ENCODE measurements at places on chromosomes 16 and 17. TPM values are rescaled to one million over a fixed set of nuclear protein-coding genes. Genes with fewer than 3 reads are reported as not detected.

DNA sequence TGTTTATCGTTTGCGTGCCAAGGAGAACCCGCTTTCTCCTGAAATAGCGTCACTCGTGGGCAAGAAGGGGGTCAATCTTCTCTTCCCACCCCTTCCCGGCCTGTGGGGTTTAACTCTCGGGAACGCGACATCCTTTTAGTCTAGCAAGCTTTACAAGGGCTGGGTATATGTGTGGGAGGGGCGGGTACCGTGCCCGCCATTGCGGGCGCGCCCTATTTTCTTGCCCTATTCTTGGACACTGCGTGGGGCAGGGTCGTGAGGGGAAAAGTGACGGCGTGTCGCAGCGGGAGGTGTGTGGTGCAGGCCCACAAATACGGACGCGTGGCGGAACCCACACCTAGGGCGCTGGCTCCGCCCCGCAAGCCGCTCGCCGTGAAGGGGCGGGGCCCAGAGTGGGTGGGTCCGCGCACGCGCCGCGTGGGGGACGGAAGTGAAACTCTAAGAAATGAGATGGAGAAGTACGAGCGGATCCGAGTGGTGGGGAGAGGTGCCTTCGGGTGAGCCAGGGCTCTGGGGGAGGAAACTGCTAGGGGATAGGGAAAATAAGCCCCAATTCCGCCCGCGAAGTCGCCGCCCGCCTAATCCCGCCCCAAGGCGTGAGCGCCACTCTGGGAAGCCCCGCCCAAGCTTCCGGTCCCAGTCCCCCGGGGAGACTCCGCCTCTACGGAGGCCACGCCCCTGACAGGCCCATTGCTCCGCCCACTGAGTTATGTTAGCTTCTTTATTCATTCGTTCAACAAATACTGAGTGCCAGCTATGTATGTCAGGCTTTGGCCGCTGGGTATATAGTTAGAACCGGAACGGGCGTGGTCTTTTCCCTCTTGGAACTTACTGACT, at the start of gene NEK8:
NEK8 (plus strand) TSS at position 425 of the 837 bp plus-strand sequence; CDS start at position 451, 26 bp downstream.
- H3K27ac ChIP-seq: peak within 1 kb of the TSS; percentile 98
- H3K4me3 ChIP-seq: peak within 1 kb of the TSS; percentile 97
- H3K36me3 ChIP-seq: peaks cover 18% of the 10 kb centered on the region
- peaks cover 58% of the 10 kb centered on the region for H3K4me1 ChIP-seq
- peak; percentile 95 for DNase-seq
- no peaks in the 10 kb centered on the region for H3K27me3 ChIP-seq

The BMERB1 gene
- total RNA-seq: 16.0 TPM

DNA sequence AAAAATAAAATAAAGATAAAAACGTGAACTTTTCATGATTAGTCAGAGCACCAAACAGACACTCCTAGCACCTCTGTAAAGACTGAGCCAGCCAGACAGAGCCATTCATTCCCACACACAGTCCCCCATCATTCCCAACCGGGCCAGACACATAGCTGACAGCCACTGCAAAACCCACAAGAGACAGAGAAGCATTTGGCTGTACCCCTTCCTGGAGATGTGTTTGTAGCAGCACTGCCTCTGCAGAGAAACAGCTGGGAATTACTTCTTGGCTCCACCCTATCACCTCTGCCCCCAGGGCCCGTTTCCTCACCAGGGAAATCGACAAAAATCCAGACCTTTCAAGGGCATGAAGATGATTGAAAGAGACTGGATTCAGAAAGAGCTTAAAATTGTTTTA, 46.4 kb downstream of the MYH11 start:
- no peak for DNase-seq
- no peak overlapping the region for H3K27ac ChIP-seq
- peaks cover 8% of the 10 kb centered on the region for H3K27me3 ChIP-seq
- no peaks in the 10 kb centered on the region for H3K36me3 ChIP-seq
- H3K4me3 ChIP-seq: no peak overlapping the region

GRCh38 chr16:19132898-19133297, 19.1 kb downstream of the ITPRIPL2 start:
- peaks cover 37% of the 10 kb centered on the region for H3K4me1 ChIP-seq
- no peak overlapping the region for H3K4me3 ChIP-seq
- peaks cover 4% of the 10 kb centered on the region for H3K27me3 ChIP-seq
- H3K27ac ChIP-seq: no peak overlapping the region

The CCL4 gene
- total RNA-seq: 1,230 TPM

The LDHD gene
- 0.26 TPM for total RNA-seq

DNA sequence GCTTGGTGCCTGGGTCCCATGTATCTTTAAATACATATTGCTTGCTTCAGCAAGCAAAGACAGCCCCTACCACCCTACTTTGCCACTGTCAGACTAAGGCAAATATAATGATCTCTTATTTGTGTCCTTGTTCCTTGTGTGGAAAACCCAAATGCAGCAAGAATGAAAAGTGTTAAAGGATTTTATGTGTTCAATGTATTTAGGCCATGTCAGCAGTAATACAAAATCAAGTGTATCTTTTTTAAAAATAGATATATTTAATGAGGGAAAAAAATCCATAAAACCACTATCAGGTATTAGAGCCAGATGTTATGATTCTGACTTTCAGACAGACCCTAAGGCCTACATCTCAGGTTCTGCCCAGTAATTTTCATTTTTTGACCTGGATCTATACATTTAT, 374.5 kb downstream of the SEC14L1 start:
- peaks cover 4% of the 10 kb centered on the region for H3K36me3 ChIP-seq
- peaks cover 12% of the 10 kb centered on the region for H3K27me3 ChIP-seq
- H3K4me1 ChIP-seq: peaks cover 5% of the 10 kb centered on the region
- no peak for DNase-seq
- no peak overlapping the region for H3K27ac ChIP-seq

- H3K27ac ChIP-seq: no peak overlapping the region
- no peaks in the 10 kb centered on the region for H3K36me3 ChIP-seq
Measured at GRCh38 chr16:80367037-80367658, 173.6 kb upstream of the DYNLRB2 start.

DNA sequence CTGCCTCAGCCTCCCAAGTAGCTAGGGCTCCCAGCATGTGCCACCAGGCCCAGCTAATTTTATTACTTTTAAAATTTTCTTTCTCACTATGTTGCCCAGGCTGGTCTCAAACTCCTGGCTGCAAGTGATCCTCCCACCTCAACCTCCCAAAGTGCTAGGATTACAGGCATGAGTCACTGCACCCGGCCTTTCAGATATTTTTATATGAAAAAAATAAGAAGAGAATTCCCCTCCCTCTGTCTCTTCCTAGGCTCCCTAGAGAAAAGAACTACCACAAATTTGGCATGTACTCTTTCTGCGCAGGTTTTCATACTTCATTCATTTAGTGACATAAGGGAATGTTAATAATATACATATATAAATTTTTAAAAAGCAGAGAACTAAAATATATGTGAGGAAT, 21.7 kb upstream of the SMURF2 start:
- H3K4me3 ChIP-seq: no peak overlapping the region
- H3K36me3 ChIP-seq: no peaks in the 10 kb centered on the region
- peaks cover 2% of the 10 kb centered on the region for H3K27me3 ChIP-seq
- no peaks in the 10 kb centered on the region for H3K4me1 ChIP-seq
- no peak overlapping the region for H3K27ac ChIP-seq

The MAFG gene
- 33.8 TPM for total RNA-seq

The TEX19 gene
- total RNA-seq: not detected

- H3K4me1 ChIP-seq: no peaks in the 10 kb centered on the region
- no peak overlapping the region for H3K4me3 ChIP-seq
- H3K27me3 ChIP-seq: no peaks in the 10 kb centered on the region
- no peak overlapping the region for H3K27ac ChIP-seq
- DNase-seq: no peak
Measured at GRCh38 chr16:72427783-72428331, 255.9 kb upstream of the PMFBP1 start.

The SSTR5 gene
- total RNA-seq: not detected

GRCh38 chr17:30290696-30291542, 825 bp downstream of the BLMH start:
- peak; percentile 26 for DNase-seq
- peak overlapping the region; percentile 90 for H3K27ac ChIP-seq
- peaks cover 18% of the 10 kb centered on the region for H3K4me1 ChIP-seq
- H3K36me3 ChIP-seq: peaks cover 18% of the 10 kb centered on the region
